ENCODE measurements at places on chromosomes 13 and 19.

DNA sequence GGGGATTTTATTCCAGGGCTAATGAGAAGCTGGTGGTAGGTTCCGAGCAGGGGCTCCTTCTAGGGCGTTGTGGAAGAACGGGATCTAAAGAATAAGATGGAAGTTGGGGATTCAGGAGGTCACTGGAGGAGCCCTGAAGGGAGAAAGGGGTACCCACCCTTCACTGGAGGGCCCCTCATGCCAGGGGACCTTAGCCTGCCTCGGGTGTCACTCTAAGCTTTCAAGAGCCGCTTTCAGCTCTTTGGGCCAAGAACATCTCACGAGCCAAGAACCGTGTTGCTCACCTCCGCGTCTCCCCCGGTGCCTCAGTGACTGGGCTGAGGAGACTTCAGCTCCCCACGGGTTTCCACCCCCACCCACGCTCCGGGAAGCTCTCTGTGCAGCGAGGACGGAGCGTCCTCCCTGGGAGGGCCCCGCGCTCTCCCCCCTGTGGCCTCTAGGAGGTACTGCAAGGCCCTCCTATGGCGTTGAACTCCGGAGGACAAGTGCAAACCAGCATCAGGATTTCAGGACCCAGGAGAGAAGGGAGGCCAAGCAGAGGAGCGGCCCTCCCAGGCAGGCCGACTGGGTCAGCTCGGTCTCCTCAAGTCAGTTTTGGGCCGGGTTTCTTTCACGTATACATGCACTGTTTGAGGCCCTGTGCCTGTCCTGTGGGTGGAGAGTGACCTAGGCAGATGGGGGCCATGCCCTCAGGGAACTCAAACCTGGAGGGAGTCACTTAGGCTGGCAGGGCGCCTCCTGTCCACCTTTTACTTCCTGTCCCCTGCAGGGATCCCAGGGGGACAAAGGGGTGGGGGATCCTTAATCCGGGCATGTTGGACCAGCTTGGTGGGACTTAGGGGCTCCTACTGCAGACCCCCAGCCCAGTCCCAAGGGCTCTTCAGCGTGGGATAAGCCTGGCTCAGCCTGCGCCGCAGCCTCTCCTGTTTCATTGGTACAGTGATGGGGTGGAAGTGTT lies 5.1 kb upstream of the KRTDAP start:
- peak; percentile 84 for DNase-seq

DNA sequence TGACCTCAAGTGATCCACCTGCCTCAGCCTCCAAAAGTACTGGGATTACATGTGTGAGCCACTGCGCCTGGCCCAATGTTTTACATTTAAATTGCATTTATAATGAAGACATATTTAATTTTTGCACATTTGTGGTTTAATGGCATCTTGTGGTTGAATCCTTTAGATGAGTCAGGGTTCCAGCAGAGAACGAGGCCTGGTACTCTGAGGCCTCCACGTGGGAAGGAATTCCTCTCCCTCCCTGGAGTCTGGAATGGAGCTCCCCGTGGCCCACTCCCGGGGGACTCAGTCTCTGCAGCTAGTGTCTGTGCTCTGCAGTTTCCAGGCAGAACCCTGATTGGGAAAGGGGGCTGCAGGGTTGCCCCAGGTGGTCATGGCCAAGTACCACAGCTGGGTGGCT lies 24.2 kb downstream of the ZFR2 start:
- DNase-seq = no peak

DNA sequence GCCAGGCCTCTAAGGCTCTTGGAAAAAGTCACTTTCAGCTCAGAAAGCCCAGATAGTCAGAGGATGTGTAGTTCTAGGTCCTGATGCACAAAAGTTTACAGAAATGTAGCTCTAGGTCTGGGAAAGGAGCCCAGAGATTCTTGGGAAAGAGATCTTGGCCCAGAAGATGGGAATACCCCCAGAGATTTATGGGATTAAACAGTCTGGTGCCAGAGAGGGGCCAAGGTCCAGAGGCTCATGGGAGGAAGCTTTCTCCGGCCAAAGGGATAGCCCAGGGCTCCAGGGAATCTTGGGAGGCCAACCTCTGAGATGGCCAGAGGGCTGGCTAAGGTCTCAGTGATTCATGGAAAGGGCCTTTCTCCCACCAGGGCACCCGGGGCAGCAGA lies 15.2 kb downstream of the BCAT2 start:
- DNase-seq = no peak

- DNase-seq = no peak
Measured at GRCh38 chr13:71089056-71089455, 777.9 kb downstream of the DACH1 start.

DNA sequence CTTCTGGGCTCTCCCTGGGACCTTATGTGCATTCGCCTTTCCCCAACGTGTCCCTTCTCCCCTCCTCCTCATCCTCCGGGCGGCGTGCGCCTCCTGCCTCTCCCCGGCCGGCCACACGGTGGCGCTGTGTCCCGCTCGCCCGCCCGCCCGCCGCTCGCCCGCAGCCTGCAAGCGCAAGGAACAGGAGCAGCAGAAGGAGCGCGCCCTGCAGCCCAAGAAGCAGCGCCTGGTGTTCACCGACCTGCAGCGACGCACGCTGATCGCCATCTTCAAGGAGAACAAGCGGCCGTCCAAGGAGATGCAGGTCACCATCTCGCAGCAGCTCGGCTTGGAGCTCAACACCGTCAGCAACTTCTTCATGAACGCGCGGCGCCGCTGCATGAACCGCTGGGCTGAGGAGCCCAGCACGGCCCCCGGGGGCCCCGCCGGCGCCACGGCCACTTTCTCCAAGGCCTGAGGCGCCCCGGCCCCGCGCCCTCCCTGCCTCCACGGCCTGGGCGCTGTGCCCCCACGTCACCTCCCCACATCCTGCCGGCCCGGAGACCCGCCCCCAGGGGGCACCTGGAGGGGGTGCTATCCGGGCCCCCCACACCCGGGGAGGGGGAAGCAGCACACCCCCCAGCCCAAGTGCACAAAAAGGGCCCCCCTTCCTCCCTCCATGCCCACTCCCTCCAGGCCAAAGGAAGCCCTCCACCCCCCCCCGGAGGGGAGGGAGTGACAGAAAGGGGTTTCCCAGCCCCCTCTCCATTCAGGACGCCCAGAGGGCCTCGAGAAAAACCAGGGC lies 21.9 kb downstream of the ONECUT3 start:
- DNase-seq = peak; percentile 45
